Left hindlimb (tissue), 1 donor: ENCODE measurements at places on chromosomes 16 and 17.

GRCh38 chr16:49458656-49459445 is 85.2 kb downstream of the C16orf78 start:
- no peak for DNase-seq

DNA sequence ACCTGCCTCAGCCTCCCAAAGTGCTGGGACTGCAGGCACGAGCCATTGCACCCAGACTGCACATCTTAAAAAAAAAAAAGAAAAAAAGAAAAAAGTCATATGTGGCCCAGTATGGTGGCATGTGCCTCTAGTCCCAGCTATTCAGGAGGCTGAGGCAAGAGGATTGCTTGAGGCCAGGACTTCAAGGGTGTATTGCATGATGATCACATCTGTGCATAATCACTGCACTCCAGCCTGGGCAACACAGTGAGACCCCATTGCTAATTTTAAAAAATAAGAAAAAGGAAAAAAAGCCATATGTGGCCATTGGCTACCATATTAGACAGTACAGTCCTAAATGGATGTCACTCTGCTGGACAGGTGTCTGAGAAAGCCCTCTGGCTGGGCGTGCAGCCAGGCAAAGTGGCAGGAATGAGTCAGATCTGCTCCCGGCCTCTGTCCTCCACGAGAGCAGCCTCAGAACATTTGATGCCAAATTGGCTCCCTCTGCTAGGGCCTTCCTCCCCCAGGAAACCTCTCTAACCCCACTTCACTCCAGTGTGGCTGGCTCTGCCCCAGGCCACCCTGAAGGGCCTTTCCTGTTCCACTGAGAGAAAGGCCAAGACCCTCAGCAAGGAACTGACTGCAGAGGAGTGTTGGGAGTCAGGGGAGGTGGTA is 14.7 kb downstream of the CA7 start:
- no peak for DNase-seq

- DNase-seq: no peak
These were observed 21.5 kb downstream of the G6PC3 start for GRCh38 chr17:44092051-44092450.

DNA sequence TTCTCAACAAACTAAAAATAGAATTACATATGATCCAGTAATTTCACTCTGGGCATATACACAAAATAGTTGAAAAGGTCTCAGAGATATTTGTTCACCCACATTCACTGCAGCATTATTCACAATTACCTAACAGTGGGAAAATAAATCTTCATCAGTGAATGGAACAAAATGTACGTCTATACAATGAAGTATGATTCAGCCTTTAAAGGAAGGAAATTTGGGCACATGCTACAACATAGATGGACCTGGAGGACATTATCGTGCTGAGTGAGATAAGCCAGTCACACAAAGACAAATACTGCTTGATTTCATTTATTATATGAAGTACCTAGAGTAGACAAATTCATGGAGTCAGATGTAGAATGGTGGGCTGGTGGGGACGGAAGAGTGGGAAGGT is 47.0 kb downstream of the MFSD11 start:
- DNase-seq: no peak

DNA sequence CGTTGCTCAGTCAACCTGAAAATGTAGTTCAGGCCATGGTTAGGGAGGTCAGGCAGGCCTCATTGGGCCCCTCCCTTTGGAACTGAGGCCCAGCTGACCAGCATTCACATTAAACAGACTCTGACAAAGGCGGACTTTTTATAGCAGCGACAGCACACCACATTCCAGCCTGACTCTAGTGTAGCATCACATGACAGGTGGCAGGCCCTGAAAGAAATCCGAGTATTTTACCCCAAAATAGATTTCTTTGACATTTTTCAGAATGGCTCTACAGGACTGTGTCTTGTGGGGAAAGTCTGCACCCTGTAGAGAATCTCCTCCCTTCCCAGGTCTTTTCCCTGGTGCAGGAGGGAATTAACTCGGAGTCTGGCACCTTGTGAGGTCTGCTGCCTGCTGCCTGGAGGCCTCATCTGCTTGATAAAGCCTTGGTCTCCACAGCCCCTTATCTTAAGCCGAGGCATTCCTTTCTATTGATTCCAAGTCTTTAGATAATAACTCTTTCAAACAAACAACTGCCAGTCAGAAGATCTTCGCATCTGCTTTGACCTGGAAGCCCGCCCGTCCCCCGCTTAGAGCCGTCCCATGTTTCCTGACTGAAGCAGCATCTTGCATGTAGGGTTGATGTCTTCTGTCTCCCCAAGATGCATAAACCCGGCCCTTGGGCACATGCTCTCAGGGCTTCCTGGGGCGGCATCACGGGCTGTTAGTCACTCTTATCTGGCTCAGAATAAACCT is 44.0 kb upstream of the CAPN15 start:
- DNase-seq: no peak

GRCh38 chr16:5412731-5413130 is 315.1 kb upstream of the EEF2KMT start:
- no peak for DNase-seq
